Posterior cingulate gyrus (tissue), 11 donors: ENCODE measurements at places on chromosomes 6 and 20.

GRCh38 chr6:99790679-99791078 is 184.0 kb downstream of the PRDM13 start:
- DNase-seq = no peak

- no peak for DNase-seq
These were observed 48.3 kb downstream of the RREB1 start for GRCh38 chr6:7155871-7156579.

- no peak for DNase-seq
These were observed at the start of gene HLA-DRB1 for GRCh38 chr6:32589596-32590449. TSS of gene HLA-DRB1 (minus strand) at chr6:32589848. CDS start at chr6:32589742, 106 bp downstream.

GRCh38 chr20:52996658-52997057 is 24.5 kb downstream of the TSHZ2 start:
- no peak for DNase-seq

DNA sequence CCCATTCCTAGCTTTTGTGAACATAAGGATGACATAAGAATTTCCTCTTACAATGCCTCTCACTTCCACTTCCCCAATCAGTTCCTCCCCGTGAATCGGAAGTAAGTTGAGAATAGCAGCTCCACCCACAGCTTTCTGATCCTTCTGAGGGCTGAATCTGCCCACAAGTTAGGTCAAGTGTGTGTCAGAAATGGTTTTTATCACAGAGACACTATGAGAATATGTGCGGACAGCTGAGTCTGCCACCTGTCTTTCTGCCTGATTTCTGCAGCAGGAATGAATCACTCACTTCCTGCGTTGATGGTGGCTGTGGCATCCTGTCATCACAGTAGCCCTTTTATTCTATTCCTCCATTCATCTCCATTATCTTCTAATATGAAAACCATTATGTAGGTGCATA is 70.2 kb downstream of the RIN2 start:
- no peak for DNase-seq

GRCh38 chr20:4342609-4343008 is 327.3 kb upstream of the RNF24 start:
- no peak for DNase-seq

DNA sequence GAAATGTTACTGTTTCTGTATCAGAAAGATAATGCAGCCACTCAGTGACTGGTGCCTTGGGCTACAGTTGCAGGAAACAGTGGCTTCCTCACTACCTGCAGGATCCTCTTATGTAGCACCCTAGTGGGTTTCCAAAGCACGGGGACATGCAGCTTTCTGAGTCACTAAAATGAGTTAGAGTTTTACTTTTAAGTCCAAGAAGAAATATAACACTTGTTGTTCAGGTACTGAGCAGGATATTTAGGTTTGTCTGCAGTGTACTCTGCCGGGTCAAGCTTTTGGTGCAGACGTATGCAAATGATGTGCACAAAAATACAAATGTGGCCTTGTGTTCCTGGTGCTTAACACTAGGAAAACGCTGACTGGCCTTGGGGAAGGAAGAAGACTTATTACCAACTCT is 22.0 kb downstream of the ACSS1 start:
- DNase-seq = no peak

GRCh38 chr6:85273870-85274269 is 176.0 kb upstream of the NT5E start:
- no peak for DNase-seq

DNA sequence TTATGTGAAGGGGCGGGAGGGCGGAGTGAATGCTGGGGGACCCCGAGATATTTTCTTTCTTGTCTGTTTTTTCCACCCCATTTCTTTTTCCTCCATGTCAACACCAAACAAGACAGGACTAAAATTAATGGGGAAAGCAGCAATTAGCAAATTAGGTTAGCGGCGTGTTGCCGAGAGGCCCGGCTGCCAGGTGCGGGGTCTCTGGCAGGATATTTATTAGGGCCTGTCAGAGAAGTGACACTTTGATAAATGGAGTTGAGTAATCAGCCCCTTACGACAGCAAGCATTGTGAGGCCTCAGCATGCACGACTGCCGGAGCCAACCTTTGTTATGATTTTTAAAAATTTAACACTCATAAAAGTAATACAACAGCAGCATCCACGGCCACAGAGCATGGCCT is 193.8 kb downstream of the DHX35 start:
- DNase-seq = no peak

DNA sequence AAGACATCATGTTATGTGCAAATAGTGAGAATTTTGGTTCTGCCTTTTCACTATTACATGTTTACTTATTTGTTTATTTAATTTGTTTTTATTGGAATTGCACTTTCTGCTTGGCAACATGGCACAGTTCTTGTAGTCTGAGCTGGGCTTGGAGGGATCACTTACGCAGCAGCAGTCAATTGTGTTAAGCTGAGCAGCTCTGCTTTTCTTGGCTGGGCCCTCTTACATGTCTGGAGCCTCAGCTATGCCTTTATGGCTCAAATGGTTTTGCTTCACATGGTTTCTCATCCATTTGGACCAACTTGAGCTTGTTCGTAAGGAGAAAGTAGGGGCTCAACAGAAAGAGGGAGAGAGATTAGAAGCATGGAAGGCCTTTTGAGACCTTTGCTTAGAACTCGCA is 327.5 kb upstream of the EPHA7 start:
- no peak for DNase-seq

DNA sequence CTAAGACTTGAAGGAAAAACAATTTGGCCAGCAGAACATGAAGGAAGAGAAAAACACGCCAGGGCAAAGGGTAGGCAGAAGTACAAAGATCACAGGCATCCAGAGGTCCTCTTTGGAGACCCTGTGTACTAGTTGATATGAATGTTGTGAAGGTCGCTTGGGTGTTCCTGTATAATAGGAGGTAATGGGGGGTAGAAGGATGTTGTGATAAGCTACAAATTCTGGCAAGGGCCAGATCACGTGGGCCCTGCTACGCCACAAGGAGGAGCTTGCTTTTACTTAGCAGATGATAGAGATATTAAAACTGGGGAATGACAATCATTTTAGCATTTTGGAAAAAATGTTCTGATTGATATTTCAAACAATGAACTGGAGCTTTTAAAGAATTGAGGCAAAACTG is 878 bp upstream of the HLA-DMA start:
- DNase-seq = no peak

DNA sequence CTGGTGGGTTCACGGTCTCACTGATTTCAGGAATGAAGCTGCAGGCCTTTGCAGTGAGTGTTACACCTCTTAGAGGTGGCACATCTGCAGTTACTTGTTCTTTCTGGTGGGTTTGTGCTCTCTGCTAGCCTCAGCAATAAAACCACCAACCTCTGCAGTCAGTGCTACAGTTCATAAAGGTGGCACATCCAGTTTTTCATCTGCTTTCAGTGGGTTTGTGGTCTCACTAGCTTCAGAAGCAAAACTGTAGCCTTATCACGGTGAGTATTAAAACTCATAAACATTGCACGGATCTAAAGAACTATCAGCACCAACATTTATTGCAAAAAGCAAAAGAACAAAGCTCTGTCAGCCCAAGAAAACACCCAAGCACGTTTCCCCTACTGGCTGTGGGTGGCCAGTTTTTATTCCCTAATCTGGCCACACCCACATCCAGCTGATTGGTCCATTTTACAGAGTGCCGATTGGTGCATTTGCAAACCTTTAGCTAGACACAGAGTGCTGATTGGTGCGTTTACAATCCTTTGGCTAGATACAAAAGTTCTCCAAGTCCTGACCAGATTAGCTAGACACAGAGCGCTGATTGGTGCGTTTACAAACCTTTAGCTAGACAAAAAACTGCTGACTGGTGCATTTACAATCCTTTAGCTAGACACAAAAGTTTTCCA is 3.4 kb upstream of the TMEM14C start:
- no peak for DNase-seq

- DNase-seq = no peak
These were observed 14.5 kb upstream of the TRAF3IP2 start for GRCh38 chr6:111620169-111620568.

DNA sequence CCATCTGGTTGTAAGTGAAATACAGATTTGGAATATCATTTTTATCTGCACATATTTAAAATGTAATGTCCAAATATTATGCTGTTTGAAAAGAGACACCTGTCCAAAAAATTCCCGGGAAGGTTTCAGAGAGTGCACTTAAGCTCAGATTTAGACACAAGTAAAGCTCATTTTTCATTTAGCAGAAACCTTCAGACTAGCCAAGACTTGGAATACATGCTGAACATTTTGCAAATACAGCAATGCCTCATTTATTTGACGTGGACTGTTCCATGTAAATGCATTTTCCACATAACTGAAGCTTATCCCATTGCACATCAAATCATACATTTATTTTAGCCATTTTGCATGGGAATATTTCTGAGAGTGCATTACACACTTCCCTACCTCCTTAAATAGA is 280.7 kb downstream of the ZNF217 start:
- DNase-seq = no peak

DNA sequence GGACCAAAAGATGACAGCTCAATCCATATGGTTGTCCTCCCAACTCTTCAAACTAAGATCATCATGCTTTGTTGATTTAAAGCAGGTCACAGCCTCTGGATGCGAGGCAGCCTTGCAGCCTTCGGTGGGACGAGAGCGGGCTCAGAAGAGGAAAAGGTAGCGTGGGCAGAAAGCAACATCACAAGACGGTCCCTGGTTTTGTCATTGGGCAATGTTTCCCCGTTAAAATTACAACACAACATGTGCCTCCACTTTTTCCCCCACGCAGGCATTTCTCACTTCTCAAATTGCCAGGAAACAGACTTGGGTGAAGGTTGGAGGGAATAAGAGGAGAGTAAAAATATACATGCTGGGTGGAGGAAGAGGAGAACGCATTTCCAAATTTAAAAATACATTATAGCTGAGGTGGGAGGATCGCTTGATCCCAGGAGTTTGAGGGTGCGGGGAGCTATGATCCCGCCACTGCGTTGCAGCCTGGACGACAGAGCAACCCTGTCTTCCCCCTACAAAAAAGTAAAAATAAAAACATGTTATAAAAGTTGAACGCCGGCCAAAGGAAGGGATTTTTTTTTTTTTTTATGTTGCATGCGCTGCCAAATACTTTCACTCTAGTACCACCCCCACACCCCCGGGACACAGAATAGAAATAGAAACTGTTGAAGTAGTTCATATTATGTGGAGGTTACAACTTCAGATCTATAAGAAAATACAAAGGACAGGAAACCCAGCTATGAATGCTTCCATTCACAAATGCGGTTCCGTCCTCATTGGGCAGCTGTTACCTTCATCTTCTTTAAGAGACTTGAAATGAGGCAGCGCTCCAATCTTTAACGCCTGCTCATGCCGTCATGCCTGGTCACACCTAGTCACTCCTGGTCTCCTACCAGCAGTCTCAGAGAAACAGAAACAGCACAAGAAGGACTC is 13.9 kb upstream of the NAA20 start:
- no peak for DNase-seq

GRCh38 chr20:19937651-19938420 is 79.3 kb upstream of the NAA20 start:
- DNase-seq = no peak

DNA sequence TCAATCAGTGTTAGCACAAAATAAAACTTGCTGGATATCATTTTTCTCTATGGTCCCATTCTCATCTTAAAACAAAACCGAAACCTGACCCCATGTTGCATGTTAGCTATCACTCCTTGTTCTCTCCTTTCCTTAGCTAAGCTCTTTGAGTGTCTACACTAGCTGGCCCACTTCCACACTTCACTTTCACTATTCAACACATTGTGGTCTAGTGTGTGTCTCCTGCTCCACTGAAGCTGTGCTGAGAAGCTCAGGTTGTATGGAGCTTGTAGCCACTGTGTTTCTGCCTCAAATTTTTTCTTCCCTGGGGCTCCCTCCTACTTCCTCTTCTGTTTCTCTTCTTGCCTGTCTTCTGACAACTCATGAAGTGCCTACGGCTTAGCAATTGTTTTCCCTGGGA is 223.0 kb downstream of the NKAIN2 start:
- DNase-seq = no peak

DNA sequence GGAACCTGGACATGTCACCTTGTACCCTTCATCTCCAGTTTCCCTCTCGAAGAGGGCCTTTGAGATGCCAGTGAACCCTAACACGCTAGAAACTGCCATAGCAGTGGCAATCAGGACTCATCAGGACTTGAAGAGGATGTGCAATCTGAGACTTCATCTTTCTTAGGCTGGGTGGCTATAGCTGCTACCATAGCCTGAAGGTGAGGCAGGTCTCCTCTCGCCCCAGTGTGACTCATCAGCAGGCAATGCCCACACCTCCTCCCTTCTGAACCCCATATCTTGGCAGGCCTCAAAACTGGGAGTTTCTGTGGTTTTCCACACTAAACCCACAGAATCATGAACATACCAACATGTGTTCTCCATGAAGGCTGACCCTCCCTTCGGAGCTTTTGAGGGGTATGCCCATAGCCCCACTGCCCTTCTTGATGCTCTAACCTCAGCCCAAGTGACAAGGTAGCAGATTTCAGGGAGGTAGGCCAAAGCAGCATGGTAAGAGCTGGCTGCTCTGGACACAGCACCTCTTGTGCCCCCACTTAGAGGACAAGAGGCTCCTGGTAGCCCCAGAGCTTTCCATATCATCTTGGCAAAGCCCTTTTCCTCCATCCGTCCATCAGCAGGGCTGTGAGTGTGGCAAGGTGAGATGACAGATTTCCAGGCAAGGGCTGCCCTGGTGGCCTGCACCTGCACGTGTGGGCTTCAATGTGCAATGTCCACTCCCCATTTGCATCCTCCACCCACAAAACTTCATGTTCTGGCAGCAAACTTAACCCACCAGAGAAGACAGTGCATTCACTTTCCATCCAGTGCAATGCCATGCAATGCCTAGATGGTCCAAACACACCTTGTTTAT is 2.6 kb downstream of the BLCAP start:
- DNase-seq = no peak
